ENCODE measurements at places on chromosomes 5 and 9.

DNA sequence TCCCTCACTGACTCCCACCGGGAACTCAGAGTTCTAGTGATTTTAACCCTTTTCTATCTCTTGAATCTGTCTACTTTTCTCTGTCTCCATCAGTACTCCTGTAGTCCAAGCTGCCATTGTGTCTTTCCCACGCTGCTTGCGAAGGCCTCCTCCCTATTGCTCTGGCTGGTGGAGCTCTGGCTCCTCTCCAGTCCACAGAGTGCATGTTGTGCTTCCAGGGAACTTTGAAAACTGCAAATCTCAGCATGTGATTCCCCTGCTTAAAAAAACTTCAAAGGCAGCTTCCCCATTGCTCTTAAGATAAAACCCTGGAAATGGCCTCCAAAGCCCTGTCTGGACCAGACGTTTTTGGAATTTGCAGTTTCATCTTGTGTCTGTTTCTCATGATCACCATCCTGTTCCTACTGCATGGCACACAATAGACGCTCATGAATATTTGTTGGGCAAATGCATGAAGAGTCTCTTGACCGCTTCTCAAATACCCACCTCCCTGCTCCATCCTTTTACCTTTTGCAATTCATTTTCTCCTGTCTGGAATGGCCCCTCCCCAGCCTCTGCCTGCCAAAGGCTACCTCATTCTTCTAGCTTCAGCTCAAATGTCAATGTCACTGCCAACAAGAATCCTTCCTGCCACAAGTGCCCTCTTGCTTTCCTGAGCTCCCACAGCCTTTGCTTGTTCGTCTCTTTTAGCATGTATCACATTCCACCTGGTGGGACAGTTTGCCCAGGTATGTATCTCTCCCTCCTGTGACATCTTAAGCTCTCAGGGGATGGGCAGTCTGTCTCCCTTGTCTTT lies 293.2 kb downstream of the ARHGAP26 start:
- no peak for DNase-seq

DNA sequence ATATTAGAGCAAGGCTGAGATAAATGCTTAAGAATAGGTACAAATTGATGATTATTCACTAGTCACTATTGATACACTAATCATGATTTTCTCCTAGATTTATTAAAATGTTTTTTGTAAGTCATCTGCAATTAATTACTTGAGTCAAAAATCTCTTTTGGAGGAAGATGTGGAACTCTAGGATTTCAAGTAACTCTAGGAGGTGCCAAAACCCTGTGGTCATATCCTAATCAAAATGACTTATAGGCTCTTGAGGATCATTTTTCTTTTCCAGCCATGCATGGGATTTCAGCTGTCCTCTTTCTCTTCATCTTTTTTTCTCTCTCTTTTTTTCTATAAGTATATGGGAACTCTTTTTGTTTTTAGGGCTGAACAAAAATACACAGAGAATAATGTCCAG lies 141.8 kb upstream of the CD180 start:
- no peak for DNase-seq

- no peak for DNase-seq
Measured at GRCh38 chr5:32551865-32552264, 33.5 kb upstream of the SUB1 start.

- no peak for DNase-seq
Measured at GRCh38 chr5:148808864-148809642, 17.4 kb upstream of the ADRB2 start.

- DNase-seq, result no peak
Measured at GRCh38 chr5:110580625-110581024, 145.8 kb downstream of the TMEM232 start.

GRCh38 chr9:105219291-105219805 lies 25.1 kb upstream of the SLC44A1 start:
- no peak for DNase-seq

DNA sequence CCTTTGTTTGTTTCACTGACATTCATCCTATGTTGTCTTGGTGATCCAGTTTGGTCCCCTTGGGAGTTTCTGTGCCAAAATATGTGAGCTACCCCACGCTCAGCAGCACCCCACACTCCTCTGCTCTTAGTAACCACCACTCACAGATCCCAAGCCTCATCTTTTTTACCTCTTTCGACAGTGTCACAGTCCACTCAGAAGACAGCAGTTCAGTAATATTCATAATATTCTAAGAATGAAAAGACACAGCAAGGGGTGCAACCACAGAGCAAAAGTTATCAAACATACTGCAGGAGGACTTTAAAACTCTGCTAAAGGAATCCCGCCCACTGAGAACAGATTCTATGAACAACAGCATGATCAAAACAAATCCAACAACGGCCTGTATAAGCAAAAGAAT lies 28.2 kb downstream of the RNF130 start:
- DNase-seq, result no peak

DNA sequence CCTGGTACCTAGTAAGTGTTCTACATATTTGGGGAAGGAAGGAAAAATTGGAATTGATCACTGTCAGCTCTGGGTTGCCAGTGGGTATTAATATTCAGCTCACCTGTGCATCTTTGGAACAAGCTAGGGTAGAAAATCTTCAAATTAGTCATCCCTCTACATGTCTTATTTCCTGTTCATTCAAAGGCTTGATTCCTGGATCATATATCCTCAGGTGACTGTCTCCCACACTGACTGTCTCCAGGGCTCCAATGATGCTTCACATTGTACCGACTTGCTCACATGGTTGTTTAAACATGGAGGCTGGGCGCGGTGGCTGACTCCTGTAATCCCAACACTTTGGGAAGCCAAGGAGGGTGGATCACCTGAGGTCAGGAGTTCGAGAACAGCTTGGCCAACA lies 11.6 kb upstream of the SUSD1 start:
- DNase-seq, result no peak

DNA sequence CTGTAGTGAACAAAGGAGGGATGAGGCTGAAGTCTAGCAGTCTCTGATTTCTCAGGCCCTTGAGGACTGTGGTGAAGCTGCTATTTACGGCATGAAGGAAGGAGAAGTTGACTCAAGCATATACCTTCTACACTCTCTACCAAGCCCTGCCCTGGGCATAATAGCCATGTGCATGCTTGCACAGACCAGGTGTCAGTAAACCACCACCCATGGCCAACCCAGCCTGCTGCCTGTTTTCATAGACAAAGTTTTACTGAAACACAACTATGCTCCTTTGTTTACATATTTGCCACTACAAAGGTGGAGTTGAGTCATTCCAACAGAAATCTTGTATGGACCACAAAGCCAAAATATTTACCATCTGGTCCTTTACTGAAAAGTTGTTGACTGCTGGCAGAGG lies 126.9 kb downstream of the PAPPA start:
- DNase-seq, result no peak

DNA sequence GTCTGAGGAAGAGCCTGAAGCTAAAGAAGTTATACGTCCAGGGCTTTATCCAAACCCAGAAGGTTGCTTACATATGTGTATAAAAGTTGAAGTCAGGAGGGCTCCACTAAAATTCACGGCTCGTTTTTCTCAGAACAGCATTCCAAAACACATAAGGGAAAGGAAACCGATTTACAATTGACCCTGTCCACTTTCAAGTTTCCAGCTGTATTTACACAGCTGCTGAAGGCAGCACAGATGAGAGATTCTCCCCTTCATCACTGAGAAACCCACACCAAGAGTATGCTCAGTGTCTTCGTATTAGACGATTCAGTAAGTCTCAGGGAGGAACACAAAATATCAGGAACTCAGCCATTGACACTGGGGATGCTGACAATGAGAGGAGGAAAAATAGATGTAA lies 5.9 kb upstream of the NREP start:
- no peak for DNase-seq

DNA sequence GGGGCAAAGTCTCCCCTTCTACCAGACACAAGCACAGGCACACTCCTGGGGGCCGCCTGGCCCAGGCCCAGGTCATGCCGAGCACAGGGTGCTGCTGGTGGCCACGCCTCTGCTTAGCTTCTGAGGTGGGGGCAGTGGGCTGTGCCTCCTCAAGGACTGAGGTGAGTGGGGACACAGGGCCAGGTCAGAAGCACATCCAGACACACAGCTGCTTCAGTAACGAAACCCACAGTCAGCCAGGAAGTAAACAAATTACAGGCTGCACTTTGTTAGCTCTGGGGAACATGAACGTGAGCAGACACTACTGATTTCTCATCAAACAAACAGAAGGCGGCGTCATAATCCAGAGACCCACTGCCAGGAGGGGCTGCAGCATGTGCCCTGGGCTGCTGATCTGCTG lies 192.4 kb downstream of the HSPA4 start:
- peak; percentile 68 for DNase-seq

DNA sequence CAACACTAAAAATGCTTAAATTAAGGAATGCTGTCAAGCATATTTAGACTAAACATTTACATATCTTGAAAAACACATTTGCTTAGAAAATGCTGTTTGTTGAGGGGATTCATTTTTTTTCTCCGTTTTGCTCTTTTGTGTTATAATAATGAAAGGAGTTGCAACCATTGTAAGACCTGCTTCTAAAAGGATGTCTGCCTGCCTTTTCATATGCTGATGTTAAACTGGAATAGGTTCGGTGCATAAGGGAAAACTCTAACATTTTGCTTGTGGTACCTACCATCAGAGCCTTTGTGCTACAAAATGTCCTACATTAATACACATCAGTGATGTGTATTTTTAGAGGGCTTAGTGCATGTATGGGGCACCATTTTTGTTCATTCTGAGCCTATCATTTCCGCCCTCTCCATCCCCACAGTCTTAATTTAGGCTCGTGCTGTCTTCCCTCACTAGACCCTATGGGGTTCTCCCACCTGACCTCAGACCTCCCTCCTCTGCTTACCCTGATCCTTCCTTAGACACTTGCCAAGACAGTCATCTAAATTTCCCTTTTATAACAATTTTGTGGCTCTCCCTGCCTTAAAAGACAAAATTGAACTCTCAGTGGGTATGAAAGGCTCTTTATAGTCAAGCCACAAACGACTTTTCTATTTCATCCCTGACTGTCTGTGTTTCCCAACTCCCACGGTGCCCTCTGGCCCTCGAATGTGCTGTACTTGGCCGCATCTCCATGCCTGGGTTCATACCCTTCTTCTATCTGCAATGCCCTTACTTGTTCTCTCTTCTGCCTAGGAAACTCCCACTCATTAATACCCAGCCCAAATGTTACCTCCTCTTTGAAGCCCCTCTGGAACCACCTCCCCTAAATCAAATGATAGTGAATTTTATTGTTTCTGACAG lies 61.2 kb downstream of the CMYA5 start:
- DNase-seq, result no peak

GRCh38 chr9:91223000-91223399 lies 138.7 kb downstream of the AUH start:
- DNase-seq, result no peak

- no peak for DNase-seq
Measured at GRCh38 chr5:98961665-98962344, 33.0 kb upstream of the CHD1 start.

- no peak for DNase-seq
Measured at GRCh38 chr9:137449931-137450538, 8.9 kb upstream of the ENTPD8 start.

GRCh38 chr5:99929806-99930135 lies 605.4 kb upstream of the FAM174A start:
- no peak for DNase-seq

DNA sequence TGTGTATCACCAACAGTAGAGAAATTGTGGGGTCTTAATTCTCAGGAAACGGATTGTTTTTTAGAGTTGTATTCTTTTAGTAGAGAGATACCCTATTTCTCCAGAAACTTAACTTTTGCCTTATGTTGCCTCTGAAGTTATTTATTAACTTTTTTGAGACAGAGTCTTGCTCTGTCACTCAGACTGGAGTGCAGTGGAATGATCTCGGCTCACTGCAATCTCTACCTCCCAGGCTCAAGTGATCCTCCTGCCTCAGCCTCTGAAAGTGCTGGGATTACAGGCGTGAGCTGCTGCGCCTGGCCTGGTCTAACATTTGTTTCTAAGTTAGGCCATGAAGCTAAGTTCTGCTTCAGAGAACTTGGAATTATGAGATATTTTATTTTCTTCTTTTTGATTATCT lies 75.0 kb downstream of the CFAP95 start:
- DNase-seq, result peak; percentile 20

GRCh38 chr5:1479581-1480188 lies 34.4 kb upstream of the SLC6A3 start:
- DNase-seq, result peak; percentile 40

GRCh38 chr9:78118742-78119473 lies 87.3 kb upstream of the GNAQ start:
- DNase-seq, result no peak

- no peak for DNase-seq
Measured at GRCh38 chr5:57642066-57642465, 159.5 kb upstream of the ACTBL2 start.

DNA sequence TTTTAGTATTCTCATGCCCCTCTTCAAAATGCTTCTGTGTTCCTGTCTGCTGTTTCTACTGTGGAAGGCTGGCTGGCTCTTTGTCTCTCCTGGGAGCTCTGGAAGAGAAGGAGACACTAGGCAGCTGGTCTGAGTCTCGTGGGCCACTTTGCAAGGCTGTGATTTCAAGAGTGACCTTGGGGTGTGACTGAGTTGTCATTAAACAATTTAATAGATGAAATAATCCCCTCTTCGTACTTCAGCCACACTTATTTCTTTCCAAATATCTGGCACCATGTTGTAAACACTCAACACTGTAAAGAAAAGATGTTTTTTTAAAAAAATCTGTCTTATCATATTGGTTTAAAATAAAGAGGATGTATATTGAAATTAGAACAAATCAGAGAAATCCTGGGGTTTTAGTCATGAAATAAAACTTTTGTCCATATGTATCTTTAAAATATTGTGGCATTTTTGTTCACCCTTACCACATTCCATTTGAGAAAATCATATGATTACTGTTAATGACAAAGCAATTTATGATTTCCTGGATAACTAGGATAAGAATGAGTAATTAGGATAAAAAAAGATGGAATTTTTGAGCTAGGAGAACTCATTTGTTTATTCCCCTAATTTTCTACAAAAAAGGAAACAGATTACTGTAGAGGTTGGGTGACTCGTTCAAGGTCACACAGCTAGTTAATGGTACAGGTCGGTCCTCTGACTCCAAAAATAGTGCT lies 200.8 kb downstream of the MAT2B start:
- no peak for DNase-seq

DNA sequence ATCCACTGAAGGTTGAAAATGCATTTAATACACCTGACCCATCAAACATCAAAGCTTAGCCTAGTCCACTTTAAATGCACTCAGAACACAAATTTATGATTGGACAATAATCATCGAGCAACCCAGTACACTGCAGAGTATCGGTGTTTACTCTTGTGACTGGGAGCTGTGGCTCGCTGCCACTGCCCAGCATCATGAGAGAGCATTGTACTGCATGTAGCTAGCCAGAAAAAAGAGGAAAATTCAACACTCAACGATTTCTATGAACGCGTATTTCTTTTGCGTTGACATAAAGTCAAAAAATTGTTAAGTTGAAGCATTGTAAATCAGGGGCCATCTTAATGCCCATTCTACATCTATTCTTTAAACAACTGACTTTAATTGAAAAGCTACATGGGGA lies 95.1 kb upstream of the CD180 start:
- no peak for DNase-seq

DNA sequence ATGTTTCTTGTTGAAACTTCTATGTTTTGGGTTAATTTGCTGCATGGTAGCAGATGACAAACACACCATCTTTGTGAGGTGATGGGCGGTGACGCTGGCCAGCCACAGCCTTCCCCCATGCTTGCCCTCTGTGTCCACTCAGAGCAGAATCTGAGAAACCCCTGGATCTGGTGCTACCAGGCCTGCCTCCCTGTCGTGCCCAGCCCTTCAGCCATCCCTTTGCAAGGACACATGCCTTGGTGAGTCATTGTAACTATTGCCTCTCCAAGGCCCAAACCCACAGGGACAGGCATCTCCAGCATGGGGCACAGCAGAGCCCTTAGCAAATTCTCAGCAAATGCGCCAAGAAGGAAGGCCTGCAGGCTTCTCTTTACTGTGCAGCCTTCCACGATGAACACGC lies 48.1 kb upstream of the FCN1 start:
- DNase-seq, result no peak
